Activated CD4-positive, alpha-beta T cell treated with anti-CD3 and anti-CD28 coated beads for 36 hours (primary cell): ENCODE measurements at places on chromosomes 16 and 17.
A peak's percentile ranks its signal among the peaks of the same experiment; 100 is the strongest.

DNA sequence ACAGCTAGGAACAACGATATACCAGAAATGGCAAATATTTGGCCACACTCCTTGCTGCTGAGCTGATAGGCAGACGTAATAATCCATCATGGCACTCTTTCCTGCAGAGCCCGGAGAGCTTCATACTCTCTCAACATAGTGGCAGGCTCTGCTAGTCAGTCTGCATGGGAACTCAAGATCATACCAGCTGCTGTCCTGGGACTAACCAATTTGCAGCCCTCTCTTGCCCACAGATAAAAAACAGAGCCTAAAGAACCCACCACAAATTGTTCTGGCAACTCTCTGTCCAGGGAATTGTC lies 13.5 kb downstream of the GSDMB start:
- DNase-seq, result no peak

- DNase-seq, result peak; percentile 43
These were observed at the start of gene MARVELD3 for GRCh38 chr16:71626018-71626857. TSS of gene MARVELD3 (plus strand) at chr16:71626184. CDS start at chr16:71626230, 46 bp downstream.

DNA sequence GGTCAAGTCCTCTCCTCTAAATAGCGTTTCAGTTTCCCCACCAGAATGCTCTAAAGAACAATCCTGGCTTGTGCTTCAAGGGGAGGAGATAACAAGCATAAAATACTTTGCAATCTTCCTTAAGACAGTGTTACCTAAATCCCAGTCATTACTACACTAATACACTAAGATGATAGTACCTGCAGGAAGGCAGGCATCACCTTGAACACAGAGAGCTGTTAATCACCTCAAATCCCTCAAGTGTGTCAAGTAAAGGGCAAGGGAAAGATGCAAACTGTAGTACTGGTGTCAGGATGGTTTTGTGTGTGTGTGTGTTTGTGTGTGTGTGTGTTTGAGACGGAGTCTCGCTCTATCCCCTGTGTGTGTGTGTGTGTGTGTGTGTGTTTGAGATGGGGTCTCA lies 36.8 kb downstream of the NACA2 start:
- DNase-seq, result no peak

GRCh38 chr17:67377488-67378453 lies 690 bp downstream of the PITPNC1 start:
- DNase-seq, result peak; percentile 72

DNA sequence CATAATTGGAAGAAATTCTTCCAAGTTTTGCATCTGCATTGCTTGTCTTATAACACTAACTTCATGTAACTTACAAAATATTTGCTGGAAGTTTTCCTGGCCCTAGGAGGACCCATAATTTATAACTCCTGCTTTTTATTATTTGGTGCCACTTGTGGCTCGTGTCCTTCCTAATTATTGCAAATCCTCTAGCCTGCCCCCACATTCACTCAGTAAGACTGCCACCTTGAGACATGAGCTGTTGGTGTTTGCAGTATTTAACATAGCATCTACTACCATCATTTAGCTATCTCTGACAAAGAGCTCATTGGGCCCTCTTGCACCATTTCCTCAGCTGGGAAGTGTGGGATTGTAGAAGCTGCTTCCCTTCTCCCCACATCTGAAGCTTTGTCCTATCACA lies 49.5 kb downstream of the FTO start:
- no peak for DNase-seq

DNA sequence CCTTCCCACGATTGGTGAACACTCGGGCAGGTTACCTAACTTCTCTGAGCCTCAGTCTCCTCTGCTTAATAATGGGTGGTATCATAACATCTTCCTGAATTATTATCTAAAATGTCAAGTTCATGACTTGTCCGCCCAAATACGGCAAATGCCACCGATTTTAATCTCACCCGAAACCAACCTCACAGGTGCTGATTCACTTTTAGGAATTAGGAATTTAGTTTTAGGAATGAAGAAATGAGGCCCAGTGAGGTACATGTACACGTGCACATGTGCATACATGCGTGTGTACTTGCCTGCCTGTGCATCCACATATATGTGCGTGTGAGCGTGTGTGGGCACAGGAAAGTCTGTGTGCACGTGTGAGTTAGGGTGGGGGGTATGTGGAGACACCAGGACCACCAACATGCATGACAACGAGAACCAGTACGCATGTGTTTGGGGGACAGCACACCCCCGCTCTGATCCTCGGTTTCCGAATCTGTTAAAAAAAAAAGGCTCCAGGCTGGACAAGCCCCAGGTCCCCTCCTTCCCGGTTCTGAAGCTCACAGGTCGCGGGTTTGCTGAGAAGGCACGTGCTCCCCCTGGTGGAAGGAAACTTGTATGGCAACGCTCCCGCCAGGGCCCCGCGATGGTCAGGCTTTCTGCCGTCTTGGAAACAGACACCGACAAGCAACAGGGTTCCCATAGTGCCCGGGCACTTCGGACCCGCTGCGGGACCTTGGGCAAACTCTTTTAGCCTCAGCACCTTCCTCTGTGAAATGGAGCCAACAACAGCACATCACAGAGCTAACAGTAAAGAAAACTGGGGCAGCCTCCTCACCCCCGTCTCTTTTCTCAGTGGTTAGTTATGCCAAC lies 219.2 kb downstream of the RBFOX3 start:
- DNase-seq, result peak; percentile 80

DNA sequence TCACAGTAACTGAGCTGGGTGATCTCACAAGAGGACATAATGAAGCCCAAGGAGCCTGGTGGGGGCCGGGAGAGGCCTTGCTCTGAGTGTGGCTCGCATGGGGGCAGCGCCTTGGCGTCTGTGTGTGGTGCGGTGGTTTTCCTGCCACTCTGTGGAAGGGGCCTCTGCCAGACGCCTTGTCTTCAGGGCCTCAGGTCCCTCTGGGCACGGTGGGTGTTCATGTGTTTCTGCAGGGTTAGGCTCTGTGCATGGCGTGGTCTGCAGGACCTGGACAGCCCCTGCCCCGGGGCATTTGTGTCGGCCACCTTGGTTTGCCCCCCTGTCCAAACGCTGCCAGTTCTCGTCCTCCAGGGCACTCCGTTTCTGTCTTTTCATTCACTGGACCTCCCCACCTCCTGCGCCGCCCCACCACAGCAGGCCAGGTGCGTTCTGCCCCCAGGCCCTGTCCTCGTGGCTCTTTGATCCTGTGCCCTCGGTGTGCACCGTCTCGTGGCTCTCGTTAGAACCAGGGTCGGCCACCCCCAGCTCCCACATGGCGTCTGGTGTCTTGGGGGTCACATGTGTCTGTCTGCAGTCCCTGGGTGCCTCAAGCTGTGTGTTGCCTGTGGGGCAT lies 43.7 kb upstream of the ZNF750 start:
- no peak for DNase-seq

- no peak for DNase-seq
These were observed 791.4 kb upstream of the RBFOX1 start for GRCh38 chr16:6541267-6541666.

GRCh38 chr17:61205931-61206330 lies 193.7 kb upstream of the TBX2 start:
- DNase-seq, result no peak

DNA sequence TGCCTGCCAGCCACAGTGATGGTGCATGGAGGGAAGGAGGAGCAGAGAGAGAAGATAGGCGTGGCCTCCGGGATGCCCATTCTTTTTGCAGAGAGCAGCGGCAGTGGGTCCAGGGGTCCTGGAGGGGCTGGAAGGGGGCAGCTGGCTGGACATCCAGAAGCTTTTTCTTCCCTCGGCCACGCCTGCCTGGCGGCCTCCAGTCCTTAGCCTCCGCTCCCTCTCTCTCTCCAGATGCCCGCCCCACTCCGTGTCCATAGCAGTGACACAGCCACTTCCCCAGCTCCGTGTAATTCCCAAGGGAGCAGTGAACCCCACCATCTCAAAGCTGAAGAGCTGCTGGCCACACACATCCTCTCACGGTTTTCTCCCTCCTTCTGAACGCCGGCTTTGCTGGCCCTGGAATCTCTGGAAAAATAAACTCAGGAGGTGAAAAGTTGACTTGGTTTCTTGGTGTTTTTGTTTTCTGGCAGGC lies 26.3 kb upstream of the CDC42EP4 start:
- DNase-seq, result no peak

GRCh38 chr17:64687376-64687775 lies 25.3 kb upstream of the SMURF2 start:
- no peak for DNase-seq

GRCh38 chr17:19670908-19671307 lies 22.4 kb downstream of the ALDH3A2 start:
- DNase-seq, result no peak

- DNase-seq, result no peak
These were observed 57.5 kb downstream of the CYB5B start for GRCh38 chr16:69481901-69482341.

DNA sequence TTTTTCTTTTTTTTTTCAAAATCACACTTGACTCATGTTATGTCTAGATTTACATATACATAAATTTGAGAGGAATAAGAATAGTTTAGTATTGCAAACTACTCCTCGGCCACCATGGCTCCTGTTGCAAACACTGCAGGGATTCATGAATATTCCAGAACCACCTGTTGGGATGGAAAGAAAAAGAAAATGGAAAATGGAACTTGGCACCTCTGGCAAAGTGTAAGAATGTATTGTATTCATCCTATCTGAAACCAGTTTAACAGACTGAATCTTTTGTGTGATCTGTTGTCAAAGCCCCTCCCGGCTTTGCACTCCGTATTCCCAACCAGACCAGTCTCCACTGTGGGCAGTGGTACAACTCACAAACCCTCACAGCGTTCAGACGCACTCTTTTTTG lies 124.4 kb downstream of the SPECC1 start:
- no peak for DNase-seq

GRCh38 chr17:58339755-58340404 lies 11.3 kb upstream of the TSPOAP1 start:
- DNase-seq, result peak; percentile 52

DNA sequence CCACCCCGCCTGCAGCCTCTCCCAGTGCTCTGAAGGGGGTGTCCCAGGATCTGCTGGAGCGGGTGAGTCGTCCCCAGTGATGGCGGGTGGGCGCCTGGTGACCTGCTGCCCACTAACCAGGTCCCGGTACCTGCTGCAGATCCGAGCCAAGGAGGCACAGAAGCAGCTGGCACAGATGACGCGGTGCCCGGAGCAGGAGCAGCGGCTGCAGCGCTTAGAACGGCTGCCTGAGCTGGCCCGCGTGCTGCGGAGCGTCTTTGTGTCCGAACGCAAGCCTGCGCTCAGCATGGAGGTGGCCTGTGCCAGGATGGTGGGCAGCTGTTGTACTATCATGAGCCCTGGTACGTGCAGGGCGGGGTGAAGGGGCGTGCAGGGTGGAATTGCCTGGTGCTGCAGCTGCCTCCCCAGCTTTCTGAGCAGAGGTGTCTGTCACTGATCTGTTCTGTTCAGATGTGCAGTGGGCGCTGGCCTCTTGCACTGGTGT lies 3.6 kb downstream of the CDT1 start:
- no peak for DNase-seq

DNA sequence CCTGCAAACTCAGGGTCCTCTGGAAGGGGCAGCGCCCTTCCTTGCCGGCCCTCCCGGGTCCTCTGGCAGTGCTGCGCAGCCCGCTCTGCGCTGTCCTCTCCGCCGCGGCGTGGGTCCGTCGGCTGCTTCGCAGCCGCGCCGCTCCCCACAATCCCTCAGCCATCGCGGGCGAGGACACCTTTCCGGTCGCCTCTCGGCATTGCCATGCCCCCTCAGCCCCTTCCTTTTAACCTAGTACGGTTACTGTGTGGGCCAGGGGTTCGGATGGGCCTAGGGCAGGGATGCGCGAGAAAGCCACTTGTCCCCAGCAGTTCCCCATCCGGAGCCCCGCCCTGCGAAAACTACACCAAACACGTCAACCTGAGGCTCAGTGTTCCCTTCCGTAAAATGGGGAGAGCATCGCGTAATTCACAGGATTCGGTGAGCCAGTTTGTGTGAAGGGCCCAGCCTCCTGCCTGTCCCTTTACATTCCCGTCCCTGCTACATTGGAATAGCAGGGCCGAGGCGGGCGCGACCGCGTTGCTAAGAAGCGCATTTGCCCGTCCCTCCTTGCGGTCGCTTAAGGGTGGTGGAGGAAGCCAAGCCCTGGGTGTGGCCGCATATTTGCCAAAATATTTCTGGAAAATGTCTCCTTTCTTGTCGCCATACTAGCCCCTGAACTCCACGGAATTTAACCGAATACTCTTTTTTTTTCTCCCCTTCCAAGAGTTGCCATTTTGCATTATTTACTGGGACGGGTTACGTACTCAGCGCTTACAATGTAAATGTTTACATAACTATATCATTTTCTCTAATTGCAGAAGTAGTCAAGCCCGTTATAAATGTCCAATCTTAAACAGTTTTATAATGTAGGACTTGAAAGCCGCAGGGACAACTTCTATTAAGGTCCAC lies 13.2 kb downstream of the COPZ2 start:
- peak; percentile 66 for DNase-seq

GRCh38 chr16:23902748-23903414 lies 67.1 kb downstream of the PRKCB start:
- peak; percentile 16 for DNase-seq

GRCh38 chr16:74107795-74108610 lies 188.6 kb upstream of the PSMD7 start:
- DNase-seq, result peak; percentile 61

DNA sequence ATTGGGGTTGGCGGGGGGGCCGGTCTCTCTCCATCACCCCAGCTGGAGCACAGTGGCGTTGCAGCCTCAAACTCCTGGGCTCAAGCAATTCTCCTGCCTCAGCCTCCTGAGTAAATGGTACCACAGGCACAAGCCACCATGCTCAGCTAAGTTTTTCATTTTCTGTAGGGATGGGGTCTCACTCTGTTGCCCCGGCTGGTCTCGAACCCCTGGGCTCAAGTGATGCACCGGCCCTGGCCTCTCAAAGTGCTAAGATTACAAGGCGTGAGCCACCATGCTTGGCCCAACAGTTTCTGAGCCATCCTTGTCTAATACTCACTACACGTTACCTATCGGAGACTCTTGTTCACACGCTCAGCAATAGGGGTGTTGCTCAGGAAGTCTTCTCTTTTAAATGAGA lies 11.6 kb downstream of the WDR59 start:
- DNase-seq, result no peak

DNA sequence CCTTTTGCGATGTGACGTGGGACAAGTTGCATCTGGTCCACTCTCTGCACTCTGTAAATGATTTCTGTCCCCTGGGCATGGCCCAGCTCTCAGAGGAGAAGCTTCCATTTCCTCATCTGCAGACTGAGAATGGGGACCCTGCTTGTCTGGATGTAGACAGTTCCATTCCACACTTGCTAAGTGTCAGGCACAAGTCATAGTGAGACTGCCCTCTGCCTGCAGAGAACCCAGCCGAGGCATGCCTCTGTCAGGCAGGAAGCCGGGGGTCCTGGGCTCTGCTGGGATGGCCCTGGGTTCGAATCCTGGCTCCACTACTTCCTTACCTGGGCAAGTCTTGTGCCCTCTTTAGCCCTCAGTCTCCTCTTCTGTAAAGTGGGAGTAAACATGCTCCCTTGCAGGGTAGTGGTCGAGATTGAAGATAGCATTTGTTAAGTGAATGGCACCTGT lies 4.1 kb downstream of the MAP2K3 start:
- DNase-seq, result peak; percentile 74
